ENCODE measurements at places on chromosomes 3 and 15.

DNA sequence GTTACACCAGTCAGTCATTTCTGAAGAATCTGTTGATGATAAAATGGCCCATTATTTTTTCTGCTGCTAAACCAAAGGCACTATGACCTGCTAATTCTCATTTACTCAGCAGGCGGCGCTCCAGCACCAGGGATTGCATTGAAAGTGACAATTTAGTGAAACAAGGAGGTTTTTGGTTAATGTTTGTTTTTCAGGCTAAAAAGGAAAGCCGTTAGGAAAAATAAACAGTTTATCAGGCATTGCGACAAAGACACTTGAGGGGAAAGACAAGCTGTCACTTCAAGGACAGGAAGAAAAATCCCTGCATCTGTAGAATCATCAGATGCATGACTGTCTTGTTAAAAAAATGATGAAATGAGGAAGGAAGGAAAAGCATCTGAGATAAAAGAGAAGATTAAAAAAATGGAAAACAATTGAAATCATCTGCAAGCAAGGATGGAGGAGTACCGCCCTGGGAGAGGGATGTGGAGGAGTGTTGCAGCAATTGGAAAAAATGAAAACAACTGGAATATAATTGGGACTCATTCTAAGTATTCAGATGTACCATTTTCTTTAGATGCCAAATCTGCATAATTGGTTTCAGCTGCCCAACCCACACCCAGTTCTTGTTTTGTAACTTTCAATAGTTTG, 54.0 kb downstream of the NR1D2 start:
- DNase-seq, result peak; percentile 76

GRCh38 chr15:87907676-87908446, 348.7 kb downstream of the NTRK3 start:
- DNase-seq, result no peak

- no peak for DNase-seq
Observed at GRCh38 chr3:118682921-118683320, 351.7 kb downstream of the IGSF11 start.

GRCh38 chr15:90138071-90138833, 36.0 kb upstream of the IDH2 start:
- DNase-seq, result no peak

GRCh38 chr3:9507586-9508578, 45.7 kb downstream of the LHFPL4 start:
- DNase-seq, result no peak

DNA sequence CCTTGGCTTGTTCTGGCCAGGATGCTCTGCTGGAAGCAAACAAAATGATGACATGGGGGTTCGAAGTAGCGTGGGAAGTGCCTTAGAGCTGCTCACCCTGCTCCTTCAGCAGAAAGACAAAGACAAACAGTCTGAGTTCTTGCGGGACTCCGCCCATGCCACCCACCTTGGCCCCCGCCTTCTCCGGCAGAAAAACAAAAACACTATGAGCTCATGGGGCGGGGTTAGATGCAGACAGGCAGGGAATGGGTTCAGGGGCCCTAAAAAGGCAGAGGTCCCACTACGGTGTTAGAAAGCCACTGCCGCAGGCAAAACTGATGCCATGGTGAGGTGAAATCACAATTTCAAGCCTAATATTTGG, 9.7 kb upstream of the NCKIPSD start:
- no peak for DNase-seq

DNA sequence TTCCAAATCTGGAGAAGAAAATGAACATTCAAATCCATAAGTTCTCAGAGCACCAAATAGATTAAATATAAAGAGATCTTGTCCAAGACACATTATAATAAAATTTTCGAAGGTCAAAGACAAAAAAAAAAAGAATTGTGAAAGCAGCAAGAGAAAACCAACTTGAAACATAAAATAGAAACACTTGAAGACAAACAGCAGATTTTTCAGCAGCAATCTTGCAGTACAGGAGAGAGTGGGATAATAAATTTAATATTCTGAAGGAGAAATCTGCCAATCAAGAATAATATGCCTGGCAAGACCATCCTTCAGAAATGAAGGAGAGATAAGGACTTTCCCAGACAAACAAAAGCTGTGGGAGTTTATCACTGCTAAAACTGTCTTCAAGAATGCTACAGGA, 150.5 kb upstream of the COL8A1 start:
- no peak for DNase-seq

DNA sequence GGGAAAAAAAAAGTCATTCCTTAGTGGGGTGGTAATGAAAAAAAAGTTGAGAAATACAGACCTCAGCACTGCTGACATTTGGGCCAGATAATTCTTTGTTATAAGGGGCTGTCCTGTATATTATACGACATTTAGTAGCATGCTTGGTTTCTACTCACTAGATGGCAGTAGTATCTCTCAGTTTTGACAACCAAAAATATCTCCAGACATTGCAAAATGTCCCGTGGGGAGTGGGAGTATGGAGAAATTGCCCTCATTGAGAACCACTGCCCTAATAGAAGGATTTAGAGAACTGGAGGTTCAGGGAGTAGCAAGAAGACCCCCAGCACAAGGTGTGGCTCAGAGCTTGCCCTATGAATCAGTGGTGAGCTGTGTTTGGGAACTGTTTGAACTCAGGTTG, 28.6 kb upstream of the TEX264 start:
- DNase-seq, result no peak

- DNase-seq, result no peak
Observed at GRCh38 chr3:180295811-180296210, 259.1 kb upstream of the PEX5L start.

- DNase-seq, result no peak
Observed at GRCh38 chr3:125087768-125088391, 32.1 kb upstream of the HEG1 start.

GRCh38 chr15:99105514-99106341, 848 bp downstream of the SYNM start:
- DNase-seq, result peak; percentile 37

Measured in stimulated activated CD4-positive, alpha-beta T cell treated with anti-CD3 and anti-CD28 coated beads, Interleukin-12 subunit alpha, Interleukin-12 subunit beta, amount 100 ng/mL, for 48 hours (primary cell).